ENCODE measurements at places on chromosomes 1 and 21.
A peak's percentile ranks its signal among the peaks of the same experiment; 100 is the strongest.

DNA sequence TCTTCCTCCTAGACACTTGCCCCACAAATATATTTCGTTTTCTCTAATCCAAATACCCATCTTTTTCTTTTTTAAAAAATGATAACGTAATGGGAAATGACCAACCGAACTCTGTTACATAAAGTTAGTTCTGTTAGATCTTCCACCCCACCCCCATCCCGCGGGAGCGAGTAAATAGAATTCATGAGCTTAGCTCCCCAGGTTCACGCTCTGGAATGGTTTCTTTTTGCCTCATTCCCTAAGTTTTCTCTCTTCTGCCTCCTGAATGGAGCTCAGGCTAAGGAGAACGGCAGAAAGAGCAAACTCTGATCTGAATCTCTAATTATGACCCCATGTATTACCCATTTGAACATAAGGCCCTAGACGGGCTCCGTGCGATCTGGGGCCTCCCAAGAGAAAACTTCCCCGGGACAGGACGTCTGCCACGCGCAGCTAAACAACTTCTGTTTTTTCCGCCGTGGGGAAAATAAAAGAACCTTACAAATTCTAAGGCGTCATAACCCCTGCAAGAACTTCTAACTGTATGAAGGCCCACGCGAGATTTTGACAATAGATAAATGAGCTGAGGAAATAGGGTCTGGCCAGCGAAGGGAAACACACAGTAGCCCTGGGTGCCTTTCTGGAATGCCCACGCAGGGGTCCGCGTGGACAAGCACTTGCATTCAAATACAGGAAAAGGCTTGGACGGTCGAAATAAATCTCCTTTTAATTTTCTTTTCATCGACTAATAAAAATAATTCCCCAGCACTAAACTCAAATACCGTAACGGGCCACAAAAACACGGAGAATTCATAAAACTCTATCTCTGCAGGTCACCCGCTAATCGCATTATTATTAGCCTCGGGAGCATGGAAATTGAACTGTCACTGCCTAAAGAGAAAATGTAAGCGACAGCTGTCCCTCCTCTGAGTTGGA is 2.2 kb downstream of the TBX15 start:
- DNase-seq: no peak

- DNase-seq: no peak
These were observed 63.4 kb upstream of the TARBP1 start for GRCh38 chr1:234542211-234542850.

- DNase-seq: no peak
These were observed 691.4 kb upstream of the NCAM2 start for GRCh38 chr21:20306836-20307235.

DNA sequence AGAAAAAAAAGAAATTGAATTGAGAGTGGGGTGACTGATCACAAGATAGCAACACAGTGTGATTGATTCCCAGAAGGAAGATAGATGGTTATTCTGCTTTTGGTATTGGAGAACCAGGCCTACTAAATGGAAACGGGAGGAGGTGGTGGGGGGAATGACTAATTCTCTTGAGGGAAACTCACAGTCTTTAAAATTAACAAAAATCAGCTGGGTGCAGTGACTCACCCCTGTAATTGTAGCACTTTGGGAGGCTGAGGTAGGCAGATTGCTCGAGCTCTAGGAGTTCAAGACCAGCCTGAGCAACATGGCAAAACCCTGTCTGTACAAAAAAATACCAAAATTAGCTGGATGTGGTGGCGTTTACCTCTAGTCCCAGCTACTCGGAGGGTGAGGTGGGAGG is 134.6 kb upstream of the PDE4B start:
- DNase-seq: no peak

DNA sequence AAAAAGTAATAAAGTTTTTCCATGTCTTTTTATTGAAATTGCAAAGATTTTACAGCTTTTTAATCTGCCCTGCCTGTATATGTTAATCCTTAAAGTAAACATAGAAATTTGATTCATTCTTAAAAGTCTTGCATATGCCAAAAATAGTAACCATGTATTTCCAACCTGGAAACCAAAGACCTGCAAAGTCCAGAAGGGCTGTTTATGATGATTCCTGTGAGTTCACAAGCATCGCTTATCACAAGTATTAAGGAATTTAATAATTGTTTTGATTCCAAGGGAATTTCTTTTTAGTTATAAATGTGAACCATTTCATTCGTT is 199.1 kb downstream of the PTPRC start:
- no peak for DNase-seq

GRCh38 chr1:8780405-8780804 is 37.0 kb downstream of the RERE start:
- no peak for DNase-seq

DNA sequence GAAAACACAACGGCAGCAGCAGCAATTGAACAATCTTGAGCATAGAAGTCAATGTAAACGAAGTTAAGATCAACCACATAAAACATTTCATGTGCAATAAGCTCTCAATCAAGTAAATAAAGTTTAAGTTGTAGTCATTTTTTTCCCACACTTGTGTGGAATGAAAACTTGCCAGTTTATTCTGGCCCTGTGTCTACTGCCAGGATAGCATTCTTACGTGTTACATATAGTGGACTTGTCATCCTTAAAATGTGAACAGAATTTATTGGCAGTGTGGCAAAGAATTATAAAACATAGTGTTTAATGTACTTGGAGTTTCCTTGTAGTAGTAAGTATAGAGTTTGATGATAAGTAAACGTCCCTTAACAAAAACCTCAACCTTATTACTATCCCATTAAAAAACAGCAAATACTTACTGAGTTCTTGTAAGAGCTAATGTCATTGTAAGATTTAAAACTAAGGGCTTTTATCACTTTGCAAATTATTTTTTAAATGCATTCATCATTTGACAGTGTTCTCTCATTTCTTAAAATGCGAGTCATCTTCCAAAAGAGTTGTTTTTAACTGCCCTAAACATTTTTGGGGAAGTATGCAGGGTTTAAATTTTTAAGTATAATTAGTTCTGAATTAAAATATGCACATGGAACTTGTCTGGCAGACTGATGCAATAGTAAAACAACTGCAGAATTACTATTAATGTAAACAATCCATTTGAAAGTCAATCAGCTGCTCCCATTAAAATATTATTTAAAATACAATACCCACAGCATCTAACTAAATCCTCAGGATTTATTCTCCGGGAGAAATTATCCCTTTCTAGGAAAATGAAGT is 7.9 kb downstream of the COX20 start:
- no peak for DNase-seq

GRCh38 chr1:111691886-111692285 is 47.3 kb downstream of the INKA2 start:
- no peak for DNase-seq

DNA sequence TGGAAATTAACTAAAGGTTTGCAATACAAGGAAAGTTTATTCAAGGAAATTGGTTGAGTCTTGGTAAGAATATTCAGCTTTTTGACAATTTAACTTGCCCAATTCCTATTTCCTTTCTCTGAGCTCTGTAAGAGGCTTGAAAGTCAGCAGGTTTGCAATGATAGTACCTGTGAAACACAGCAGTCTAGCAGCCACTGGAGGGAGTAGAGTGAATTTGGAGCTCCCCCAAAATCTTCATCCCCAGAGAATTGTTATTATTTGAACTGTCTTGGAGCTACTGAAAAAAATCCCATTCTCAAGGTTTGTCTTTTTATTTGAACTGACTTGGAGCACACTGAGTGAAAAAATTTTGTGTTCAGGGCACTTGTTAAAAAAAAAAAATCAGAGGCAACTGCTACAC is 654.2 kb upstream of the PKN2 start:
- no peak for DNase-seq

DNA sequence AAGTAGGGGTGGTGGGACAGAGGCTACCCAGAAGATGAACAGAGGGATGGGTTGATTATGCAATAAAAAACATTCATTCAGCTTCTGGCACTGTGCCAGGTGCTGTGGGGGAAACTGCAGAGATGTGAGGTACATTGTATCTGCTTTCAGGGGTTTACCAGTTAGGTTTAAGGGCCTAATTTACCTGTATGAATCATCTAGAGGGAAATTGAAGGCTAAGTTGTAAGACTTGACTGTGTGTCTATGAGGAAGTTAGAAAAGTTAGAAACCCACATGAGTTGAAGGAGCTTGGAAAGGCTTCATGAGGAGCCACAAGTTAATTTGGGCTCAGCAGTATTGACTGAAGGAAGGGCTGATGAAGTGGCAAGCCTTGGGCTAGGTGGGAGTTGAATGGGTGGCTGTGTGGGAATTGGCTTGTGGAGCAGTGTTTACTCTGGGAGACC is 36.7 kb upstream of the APOBEC4 start:
- DNase-seq: no peak

DNA sequence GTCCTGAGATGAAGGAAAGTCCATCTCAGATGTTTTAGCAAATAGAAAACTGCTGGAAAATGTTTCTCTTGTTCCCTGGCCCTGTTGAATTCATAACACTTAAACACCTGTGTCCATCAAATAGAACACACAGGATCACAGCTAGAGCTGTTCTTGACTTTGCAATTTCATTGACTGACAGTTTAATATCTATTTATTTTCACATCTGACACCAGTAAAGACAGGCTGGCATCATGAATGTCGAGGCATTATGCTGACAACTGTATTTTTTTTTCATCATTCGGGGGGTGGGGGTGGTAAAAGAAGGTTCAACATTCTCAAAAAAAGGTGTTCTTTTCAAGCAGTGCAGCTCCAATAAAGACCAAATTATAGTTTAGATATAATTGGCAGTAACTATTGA is 591.2 kb upstream of the PTBP2 start:
- DNase-seq: no peak

GRCh38 chr1:210363119-210363518 is 34.4 kb downstream of the HHAT start:
- DNase-seq: no peak

DNA sequence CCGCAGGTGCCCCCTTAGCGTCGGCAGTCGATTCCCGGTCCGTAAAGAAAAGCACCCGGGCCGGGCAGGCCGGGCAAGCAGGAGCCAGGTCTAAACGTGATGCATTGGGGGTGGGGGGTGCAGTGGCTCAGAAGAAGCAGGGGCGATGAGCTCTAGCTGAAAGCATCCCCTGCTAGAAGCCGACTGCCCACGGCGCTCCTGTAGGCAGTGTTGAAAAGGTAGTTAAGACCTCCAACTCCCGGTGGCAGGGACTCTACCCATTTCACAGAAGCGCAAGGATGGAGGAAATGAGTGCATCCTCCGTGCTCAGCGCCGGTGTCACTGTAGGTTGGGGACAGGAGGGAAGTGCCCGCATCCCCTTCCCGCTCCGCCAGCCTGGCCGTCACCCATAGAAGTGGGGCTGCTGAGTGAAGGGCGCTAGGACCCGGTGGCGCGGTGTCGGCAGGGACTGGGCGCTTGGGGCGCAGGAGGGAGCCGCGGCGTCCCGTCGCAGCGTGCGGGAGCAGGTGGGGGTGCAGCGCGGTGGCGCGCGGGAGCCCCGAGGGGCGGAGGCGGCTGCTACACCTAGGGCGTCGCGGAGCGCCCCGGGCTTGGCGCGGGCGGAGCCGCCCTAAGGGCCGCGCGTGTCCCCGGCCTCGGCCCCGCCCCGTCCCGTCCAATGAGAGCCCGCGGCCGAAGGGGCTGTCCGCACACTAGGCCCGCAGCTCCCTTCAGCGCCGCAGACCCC is at the start of gene WNT2B:
TSS of gene WNT2B (plus strand) at position 688 of the 727 bp plus-strand sequence. CDS start 298 bp downstream, outside the sequence.
- peak; percentile 61 for DNase-seq

DNA sequence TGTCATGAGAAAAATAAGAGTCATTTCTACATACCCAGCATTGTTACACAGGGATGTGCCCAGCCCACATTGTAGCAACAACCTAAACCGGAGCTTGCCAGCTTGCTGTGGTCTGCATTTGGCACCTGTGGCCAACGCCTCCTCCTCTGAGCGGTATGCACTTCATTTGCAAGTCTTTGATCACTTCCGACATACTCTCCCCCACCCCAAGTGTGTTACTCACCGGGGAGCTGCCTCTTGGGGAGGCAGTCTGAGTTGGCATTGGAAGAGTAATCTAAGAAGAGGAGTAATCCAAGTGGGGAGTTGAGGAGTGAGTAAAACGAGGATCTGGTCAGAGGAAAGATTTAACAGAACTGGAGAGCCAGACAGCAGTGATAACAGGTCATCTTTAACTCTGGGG is 3.8 kb downstream of the BCL9 start:
- peak; percentile 90 for DNase-seq

GRCh38 chr1:246470585-246470984 is 36.5 kb downstream of the SMYD3 start:
- DNase-seq: no peak

DNA sequence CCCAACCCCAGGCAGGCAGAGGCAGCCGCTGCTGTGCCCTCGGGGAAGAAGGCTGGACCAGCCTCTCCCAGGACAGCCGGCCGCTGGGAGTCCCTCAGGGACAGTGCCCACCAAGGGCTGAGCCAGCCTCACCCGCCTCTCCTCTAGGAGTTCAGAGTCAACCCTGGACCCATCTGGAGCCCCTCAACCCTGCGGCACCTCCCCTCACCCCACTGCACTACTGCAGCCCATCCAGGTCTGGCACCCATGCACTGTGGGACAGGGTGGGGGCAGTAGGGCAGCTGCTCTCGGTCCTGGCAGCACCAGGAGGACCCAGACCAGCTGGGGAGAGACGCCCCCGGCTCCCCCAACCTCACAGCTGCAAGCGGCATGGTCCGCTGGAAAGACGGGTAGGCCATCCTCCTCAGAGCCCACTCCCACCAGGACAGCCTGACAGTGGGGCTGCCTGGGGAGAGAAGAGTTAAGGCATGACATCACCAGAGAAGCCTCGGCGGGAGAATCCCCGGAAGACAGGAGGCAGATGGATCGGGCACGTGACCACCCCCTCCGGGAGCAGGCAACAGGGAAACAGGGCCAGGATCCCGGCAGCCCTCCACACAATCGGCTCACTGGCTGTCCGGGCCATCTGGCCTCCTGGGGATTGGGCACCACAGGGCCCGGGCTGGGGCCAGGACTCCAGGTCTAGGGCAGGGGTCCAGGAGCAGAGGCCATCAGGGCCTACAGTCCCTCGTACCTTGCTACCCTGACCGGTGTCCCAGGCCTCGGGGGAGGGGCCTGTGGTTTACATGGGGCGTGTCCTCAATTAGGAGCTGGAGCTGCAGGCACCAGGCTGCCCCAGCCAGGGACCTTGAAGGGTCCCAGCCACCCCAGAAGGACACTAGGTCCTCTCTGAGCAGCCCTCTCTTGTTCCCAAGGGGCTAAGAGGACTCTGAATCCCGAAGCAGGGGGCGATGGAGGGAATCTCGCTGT is 3.1 kb downstream of the ACAP3 start:
- DNase-seq: no peak

DNA sequence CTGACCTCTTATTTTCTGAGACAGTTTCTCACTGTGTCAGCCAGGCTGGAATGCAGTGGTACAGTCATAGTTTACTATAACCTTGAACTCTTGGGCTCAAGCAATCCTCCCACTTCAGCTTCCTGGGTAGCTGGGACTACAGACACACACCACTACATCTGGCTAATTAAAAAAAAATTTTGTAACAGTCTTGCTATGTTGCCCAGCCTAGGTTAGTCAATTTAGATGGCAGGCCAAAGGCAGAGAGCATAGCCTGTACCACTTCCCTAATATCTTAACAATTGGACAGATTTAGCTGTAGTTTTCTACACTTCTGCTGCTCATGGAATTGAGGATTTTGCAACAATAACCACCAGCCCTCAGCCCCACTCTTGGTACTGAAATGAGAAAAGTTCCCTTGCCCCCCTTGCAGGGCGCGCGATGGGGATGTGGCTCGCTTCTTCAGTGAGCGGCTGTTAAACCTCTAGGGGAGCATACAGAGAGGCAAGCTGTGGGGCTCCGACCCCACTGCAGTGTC is 34.9 kb upstream of the PTGFRN start:
- DNase-seq: no peak

- DNase-seq: no peak
These were observed 172.4 kb downstream of the NFIA start for GRCh38 chr1:61254634-61255357.
